CD14-positive monocyte (primary cell): ENCODE measurements at places on chromosomes 3 and 15. TPM values are rescaled to one million over a fixed set of nuclear protein-coding genes. Genes with fewer than 3 reads are reported as not detected.

The PPP2R3A gene
- polyA plus RNA-seq: 0.09 TPM

The CLDN1 gene
- not detected for polyA plus RNA-seq

DNA sequence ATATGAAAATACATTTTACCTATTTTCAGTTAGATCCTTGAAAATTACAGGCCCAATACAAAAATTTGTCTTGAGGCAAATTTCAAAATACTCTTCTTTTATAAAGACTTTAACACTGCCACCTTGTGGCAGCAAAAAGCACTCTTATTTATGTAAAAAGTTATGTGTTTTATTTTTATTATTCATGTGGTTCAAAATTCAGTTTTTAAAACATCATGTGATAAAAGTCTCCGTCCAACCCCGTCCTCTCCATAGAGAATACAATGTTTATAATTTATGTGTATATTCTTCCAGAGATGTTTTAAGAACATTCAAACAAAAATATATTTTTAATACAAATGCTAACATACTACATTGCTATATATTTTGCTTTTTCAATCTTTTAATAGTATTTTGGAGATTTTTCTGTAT is 36.9 kb upstream of the TRIM59 start:
- peak; percentile 16 for DNase-seq

The ST8SIA2 gene
- polyA plus RNA-seq: not detected

GRCh38 chr3:134608023-134608770 is 42.6 kb downstream of the KY start:
- DNase-seq: no peak

DNA sequence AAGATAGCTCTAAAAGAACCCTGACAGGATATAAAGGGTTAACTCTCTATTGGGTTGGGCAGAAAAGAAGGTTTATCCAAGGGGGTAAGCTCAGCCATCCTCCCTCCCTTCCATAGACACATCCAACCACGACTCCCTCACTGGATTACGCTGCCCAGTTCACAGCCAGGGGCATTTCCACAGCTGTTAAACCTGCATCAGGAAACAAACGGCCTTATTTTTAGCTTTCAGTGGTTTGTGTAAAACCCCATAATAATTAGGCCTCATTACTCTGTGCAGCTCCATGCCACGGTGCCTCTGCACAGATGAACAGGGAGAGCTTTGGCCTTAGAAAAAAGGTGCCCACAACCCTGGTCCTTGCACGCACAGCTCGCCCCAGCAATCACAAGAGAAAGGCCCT is 110.6 kb downstream of the GABRB3 start:
- no peak for DNase-seq

GRCh38 chr3:24341668-24342067 is 153.0 kb downstream of the THRB start:
- DNase-seq: no peak

DNA sequence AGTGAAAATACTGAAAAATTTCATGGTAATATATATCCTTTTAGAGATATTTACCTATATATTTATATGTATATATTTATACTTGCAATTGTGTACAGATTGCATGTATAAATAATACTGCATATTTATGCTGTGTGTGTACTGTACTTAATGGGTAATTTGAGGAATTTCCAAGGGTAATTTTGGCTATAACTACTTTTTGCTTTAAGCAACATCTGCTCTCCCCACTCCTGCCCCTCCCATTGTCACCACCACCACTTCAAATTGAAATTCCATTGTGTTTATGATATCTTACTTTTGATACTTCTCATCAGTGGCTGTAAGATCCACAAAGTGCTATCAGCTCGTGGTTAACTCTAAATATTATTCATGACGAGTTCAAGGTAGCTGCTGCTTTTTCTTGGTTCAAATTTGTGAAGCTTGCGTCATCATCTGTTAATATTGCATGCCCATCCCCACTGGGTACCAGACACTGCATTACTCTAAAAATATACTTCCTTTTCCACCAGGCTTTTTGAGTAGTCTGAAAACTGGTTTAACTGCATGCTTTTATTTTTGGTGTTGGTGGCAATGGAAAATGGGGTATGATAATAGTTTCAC is 91.7 kb upstream of the MITF start:
- peak; percentile 45 for DNase-seq

The GRAMD2A gene
- not detected for polyA plus RNA-seq

GRCh38 chr3:52108302-52109232 is 45.7 kb downstream of the POC1A start:
- no peak for DNase-seq

DNA sequence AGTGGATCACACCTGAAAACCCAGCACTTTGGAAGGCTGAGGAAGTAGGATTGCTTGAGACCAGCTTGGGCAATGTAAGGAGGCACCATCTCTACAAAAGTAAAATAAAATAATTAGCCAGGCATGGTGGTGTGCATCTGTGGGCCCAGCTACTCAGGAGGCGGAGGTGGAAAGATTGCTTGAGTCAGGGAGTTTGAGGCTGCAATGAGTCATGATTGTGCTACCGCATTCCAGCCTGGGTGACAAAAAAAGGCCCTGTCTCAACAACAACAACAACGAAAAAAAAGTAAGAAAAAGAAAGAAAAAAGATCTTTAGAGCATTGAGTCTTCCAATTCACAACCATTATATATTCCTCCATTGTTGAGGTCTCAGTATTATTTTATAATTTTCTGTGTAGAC is 192.4 kb upstream of the DPH6 start:
- DNase-seq: no peak

The ATP13A5 gene
- not detected in 2 replicates for polyA plus RNA-seq

DNA sequence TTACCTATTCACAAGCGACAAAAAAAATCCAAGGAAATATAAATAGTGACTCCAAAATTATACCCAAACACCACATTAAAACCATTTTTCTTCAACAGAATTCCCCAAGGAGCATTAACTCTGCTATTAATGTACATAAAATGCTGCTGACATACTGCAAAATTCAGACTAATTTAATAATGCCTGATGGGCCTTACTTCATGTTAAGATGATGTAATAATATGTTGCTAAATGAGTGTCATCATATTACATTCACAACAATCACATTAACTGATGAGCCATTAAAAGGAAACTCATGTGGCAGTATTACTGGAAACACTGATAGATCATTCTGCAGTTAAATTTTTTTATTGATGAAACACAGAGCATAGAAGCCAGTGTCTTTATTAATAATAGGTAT is 204.9 kb upstream of the CGNL1 start:
- DNase-seq: peak; percentile 10

DNA sequence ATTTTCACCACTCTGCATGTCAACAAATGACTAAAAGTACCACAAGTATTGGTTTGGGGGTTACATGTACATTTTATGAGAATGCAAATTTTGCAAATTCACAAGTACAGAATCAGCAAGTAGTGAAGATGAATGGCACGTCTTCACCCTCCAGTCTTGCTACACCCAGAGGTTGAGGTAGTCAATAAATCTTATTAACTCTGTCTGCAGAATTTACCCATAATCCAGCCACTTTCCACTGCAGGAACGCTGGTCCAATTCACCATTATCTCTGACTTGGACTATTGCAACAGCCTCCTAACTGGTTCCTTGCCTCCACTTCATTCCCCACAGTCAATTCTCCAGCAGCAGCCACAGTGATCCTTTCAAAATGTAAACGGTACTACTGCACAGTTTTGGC is 10.6 kb downstream of the PSMA4 start:
- DNase-seq: no peak

DNA sequence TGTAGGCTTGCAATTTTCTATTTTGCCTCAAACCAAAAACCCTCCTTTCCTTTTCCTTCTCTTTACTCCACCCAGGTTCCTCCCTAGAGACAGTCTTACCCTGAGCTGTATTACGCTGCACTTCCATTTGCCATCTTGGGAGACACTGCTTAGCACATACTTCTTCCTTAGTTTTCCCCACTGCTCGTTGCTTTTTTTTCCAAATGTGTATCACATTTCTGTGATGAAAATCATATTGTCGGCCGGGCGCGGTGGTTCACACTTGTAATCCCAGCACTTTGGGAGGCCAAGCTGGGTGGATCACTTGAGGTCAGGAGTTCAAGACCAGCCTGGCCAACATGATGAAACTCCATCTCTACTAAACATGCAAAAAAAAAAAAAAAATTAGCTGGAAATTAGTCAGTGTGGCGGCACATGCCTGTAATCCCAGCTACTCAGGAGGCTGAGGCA is 29.5 kb downstream of the POPDC2 start:
- no peak for DNase-seq

The SLC22A13 gene
- 0.19 and 0.22 TPM in 2 replicates for polyA plus RNA-seq

DNA sequence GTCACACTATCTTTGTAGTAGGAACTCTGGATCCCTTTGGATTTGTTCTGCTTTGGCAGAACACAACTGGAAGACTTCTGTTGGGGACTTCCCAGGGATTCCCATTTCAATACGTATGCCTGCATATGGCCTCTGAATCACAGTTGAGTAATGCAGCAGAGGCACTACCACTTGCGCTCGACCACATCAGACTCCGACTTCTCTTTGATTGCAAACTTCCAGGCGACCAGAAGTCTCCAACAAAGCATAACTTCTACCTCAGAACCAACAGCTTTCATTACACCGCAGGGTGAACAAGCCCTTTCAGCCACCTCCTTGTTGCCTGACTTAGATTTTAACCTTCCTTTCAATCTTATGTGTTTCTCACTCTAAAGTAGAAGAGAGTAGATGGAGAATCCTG is 924.4 kb downstream of the IGSF11 start:
- DNase-seq: no peak

The GABRR3 gene
- polyA plus RNA-seq: not detected in 2 replicates

- no peak for DNase-seq
Observed at GRCh38 chr15:69648775-69649735, 196.4 kb downstream of the RPLP1 start.

DNA sequence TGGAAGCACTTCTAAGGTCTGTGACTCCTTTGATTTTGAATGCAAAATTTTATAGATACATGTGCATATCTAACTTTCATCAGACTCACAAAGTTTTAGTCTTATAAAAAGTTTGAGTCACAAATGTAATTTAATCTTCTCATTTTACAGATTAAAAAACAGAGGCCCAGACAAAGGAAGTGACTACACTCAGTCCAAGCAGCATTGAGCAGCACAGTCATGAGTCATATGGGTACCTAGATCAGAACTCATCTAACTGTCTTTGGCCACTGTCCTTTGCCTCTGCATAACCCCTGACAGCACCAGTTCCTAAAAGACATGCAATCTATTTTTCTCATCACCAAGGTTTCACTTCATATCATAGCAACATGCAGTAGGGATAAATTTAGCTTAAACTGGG is 210.7 kb upstream of the KCNH8 start:
- no peak for DNase-seq

DNA sequence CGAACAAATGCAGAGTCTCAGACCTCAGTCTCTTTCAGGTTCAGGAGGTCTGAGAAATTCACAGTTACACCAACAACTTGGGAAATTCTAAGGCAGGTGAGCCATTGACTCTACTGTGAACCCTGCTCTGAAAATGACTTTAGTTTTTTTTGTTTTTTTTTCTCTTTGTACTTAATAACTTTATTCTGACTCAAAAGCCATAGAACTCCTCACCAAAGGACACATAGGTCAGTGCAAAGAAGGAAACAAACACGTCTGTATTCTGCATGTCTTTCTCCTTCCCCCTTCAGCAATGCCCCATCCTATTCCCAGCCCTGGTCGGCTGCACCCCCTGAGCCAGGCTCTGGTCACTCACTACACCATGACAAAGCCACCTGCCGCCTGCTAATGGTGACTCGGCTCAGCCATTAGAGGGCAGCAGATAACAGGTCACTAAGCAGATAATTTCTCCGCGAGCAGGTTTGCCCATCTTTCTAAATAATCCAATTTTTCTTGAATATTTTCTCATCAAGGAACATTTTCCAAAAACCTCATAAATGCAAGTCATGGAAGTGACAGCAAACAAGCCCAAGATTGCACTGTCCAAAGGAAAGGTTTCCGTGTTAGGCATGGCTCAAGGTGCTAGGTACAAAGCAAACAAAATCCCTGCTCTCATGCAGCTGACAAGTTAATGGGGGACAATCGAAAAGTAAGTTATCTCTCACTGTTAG is 37.7 kb downstream of the TM4SF4 start:
- peak; percentile 43 for DNase-seq

DNA sequence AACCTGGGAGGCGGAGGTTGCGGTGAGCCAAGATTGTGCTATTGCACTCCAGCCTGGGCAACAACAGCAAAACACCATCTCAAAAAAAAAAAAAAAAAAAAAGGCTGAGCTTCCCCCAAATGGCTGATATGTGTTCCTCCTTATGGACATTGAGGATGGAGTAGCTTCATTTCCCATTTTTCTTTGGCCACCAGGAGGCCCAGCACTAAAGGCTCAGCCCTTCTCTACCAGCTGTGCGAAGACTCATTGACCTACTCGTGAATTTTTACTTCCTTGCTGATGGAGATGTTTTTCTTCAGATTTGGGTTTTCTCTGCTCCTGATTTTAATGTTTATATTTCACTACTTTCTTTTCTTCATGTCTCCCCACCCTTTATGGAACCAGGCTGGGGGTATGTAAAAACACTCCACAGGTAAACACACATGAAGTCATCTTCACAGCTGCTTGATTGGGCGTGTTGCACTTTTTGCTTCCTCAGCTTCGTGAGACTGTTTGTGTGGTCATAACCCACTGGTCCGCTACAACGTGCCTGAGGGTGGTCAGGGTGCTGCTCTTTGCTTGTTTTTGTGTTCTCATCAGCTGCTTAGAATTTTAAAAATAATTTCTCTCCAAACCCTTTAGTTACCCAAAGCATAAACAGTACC is 13.5 kb downstream of the SEMA4B start:
- no peak for DNase-seq

DNA sequence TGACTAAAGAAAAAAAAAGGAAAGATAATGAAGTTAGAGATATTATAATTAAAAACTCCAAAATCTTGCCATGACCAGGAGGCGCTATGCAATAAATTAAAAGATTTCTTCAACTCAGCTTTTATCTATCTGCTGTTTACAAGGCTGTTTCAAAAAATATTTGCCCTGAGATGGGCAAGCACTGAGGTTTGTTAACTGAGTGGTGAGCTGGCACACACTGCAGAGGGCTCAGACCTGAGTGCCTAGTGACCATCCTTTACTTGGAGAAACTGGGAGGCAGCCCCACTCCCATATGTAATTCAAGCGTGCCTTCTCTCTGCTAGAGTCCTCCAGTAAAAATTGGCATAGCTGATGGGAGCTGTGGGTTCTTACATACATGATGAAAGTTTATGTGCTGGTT is 198.7 kb upstream of the TBC1D5 start:
- DNase-seq: no peak

GRCh38 chr3:112847692-112848091 is 1.0 kb upstream of the CD200R1L start:
- DNase-seq: no peak

GRCh38 chr15:46901001-46901400 is 816.3 kb upstream of the SEMA6D start:
- no peak for DNase-seq

- DNase-seq: peak; percentile 93
Observed at GRCh38 chr3:18745472-18745871, 320.3 kb upstream of the SATB1 start.

The MOBP gene
- not detected for polyA plus RNA-seq

- DNase-seq: no peak
Observed at GRCh38 chr15:45431511-45431910, 53.2 kb upstream of the GATM start.

- no peak for DNase-seq
Observed at GRCh38 chr15:79918278-79918677, 21.5 kb upstream of the MTHFS start.

- DNase-seq: no peak
Observed at GRCh38 chr3:39143051-39143885, 10.1 kb downstream of the CSRNP1 start.
